Pancreas (tissue), 10 donors: ENCODE measurements at places on chromosomes 1 and 21. TPM values are rescaled to one million over a fixed set of nuclear protein-coding genes. Genes with fewer than 3 reads are reported as not detected.

DNA sequence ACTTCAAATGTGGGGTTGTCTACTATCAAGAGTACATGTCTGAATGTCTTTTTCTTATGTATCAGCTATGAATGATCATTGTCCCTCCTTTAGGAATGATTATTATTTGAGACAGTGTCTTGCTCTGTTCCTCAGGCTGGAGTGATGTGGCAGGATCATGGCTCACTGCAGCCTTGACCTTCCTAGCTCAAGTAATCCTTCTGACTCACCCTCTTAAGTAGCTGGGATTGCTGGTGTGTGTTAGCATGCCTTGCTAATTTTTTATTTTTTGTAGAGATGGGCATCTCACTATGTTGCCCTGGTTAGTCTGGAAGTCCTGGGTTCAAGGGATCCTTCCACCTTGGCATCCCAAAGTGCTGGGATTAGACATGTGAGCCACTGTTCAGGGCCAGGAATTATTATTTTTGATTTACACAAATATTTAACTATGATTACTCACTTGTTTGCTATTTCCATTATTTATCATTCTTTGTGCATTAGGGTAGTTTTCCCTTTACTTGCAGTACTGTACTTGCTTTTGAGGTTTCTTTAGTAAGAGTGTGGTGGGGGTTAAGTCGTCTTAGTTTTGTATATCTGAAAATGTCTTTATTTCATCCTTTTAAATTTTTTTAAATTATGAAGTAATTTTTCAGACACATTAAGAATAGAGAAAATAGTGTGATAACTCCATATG, 12.8 kb downstream of the S100A7 start:
- DNase-seq, result no peak
- no peak overlapping the region for H3K4me3 ChIP-seq
- no peaks in the 10 kb centered on the region for H3K27me3 ChIP-seq
- H3K27ac ChIP-seq, result no peak overlapping the region
- H3K4me1 ChIP-seq, result no peaks in the 10 kb centered on the region
- no peaks in the 10 kb centered on the region for H3K36me3 ChIP-seq

ZNF593OS gene
- total RNA-seq, result not detected

SNAP47 gene
- 13.9 TPM for total RNA-seq

DNA sequence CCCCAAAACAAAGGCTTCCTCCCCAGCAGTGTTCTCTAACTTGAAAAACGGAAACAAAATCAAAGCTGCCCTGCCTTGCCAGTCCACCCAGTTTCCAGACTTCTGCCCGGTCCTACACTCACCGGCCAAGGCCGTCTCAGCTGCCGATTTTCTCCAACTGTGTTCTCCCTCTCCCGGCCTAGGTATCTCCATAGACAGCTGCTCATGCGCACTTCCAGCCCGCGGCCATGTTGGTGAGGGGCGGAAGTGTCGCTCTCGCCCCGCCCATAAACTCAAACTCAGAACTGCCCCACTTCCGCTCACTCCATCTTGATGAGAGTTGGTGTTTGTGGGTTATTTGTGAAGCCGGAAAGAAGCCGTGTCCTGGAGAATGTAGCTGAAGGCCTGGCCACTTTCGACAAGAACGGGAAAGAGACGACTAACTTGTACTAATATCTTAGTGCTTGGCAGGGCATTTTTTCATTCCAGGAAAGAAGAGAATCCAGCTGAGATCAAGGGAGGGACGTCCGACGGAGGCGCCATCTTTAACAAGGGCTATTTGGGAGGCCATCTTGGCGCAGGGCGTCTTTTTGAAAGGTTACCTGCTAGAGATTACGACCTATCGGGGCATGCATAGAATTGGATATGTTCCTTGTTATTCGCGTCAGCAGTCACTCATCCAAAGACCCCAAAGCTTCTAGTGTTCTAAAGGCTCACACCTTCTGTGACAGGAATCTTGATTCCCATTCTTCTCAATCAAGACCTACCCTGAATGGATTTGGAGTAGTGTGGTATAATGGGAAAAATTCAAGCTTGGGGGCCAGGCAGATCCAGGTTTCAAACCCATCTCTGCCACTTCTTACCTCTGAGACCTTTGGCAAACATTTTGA, at the start of gene USF1:
TSS of gene USF1 (minus strand) at position 242 of the 869 bp plus-strand sequence. CDS start 2,702 bp downstream, outside the sequence.
- peak; percentile 92 for DNase-seq
- peak within 1 kb of the TSS; percentile 80 for H3K4me3 ChIP-seq
- no peaks in the 10 kb centered on the region for H3K27me3 ChIP-seq
- H3K27ac ChIP-seq, result peak within 1 kb of the TSS; percentile 95
- H3K36me3 ChIP-seq, result peaks cover 16% of the 10 kb centered on the region
- peaks cover 6% of the 10 kb centered on the region for H3K4me1 ChIP-seq

DNA sequence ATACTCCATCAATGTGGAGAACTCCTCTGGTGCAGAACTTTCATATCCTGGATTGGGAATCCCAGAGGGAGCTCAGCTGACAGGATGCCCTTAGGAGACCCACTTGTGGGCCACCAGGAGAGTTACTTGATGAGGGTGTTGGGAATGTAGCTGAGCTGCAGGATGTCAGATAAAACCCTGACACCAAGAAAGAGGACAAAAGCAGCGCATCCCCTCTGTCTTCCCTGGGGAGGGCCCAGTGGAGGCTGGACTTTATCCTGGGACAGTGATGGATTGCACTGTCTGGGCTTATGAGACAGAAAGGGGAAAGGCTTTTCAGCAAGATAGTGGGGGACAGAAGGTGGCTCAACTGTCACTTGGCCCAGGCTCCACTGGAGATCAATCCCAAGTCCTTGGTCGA, 88.1 kb upstream of the BCAR3 start:
- no peak for DNase-seq
- no peak overlapping the region for H3K27ac ChIP-seq
- peaks cover 5% of the 10 kb centered on the region for H3K4me1 ChIP-seq
- H3K27me3 ChIP-seq, result no peaks in the 10 kb centered on the region

NGF gene
- total RNA-seq, result 0.49 TPM

- no peak overlapping the region for H3K4me3 ChIP-seq
- H3K4me1 ChIP-seq, result no peaks in the 10 kb centered on the region
- no peak for DNase-seq
- no peak overlapping the region for H3K27ac ChIP-seq
- no peaks in the 10 kb centered on the region for H3K36me3 ChIP-seq
These were observed 314.1 kb downstream of the PLPP3 start for GRCh38 chr1:56265216-56265615.

- peaks cover 13% of the 10 kb centered on the region for H3K4me1 ChIP-seq
- peak; percentile 55 for DNase-seq
- no peaks in the 10 kb centered on the region for H3K36me3 ChIP-seq
- H3K27ac ChIP-seq, result peak overlapping the region; percentile 3
- H3K4me3 ChIP-seq, result no peak overlapping the region
- no peaks in the 10 kb centered on the region for H3K27me3 ChIP-seq
These were observed 40.2 kb downstream of the FOXD2 start for GRCh38 chr1:47478090-47478489.

- no peaks in the 10 kb centered on the region for H3K27me3 ChIP-seq
- no peak for DNase-seq
- H3K36me3 ChIP-seq, result peaks cover under 1% of the 10 kb centered on the region
- no peak overlapping the region for H3K4me3 ChIP-seq
- H3K27ac ChIP-seq, result no peak overlapping the region
- H3K4me1 ChIP-seq, result no peaks in the 10 kb centered on the region
These were observed 38.8 kb downstream of the HEATR1 start for GRCh38 chr1:236565530-236565929.

- no peaks in the 10 kb centered on the region for H3K36me3 ChIP-seq
- H3K27me3 ChIP-seq, result no peaks in the 10 kb centered on the region
- no peak for DNase-seq
- H3K4me3 ChIP-seq, result no peak overlapping the region
These were observed 29.2 kb upstream of the CNTN2 start for GRCh38 chr1:205013683-205014367.

GRCh38 chr1:98969798-98970490, 34.7 kb downstream of the PLPPR5 start:
- no peaks in the 10 kb centered on the region for H3K4me1 ChIP-seq
- no peak for DNase-seq
- no peak overlapping the region for H3K27ac ChIP-seq
- H3K4me3 ChIP-seq, result no peak overlapping the region

TPTE gene
- not detected for total RNA-seq

THEMIS2 gene
- 19.1 TPM for total RNA-seq

- peaks cover 21% of the 10 kb centered on the region for H3K4me1 ChIP-seq
- H3K27ac ChIP-seq, result peak overlapping the region; percentile 96
- H3K4me3 ChIP-seq, result peak overlapping the region; percentile 42
- H3K36me3 ChIP-seq, result peaks cover 5% of the 10 kb centered on the region
- H3K27me3 ChIP-seq, result no peaks in the 10 kb centered on the region
These were observed 1.7 kb upstream of the ZBTB18 start for GRCh38 chr1:244049162-244050013.

GRCh38 chr1:44842862-44843655, at the start of gene PTCH2:
Gene PTCH2, minus strand, starts transcription at chr1:44843253. Its CDS starts 321 bp downstream, at chr1:44842932.
- peak; percentile 64 for DNase-seq
- no peaks in the 10 kb centered on the region for H3K36me3 ChIP-seq
- no peaks in the 10 kb centered on the region for H3K4me1 ChIP-seq
- H3K4me3 ChIP-seq, result peak within 1 kb of the TSS; percentile 35
- no peaks in the 10 kb centered on the region for H3K27me3 ChIP-seq

DNA sequence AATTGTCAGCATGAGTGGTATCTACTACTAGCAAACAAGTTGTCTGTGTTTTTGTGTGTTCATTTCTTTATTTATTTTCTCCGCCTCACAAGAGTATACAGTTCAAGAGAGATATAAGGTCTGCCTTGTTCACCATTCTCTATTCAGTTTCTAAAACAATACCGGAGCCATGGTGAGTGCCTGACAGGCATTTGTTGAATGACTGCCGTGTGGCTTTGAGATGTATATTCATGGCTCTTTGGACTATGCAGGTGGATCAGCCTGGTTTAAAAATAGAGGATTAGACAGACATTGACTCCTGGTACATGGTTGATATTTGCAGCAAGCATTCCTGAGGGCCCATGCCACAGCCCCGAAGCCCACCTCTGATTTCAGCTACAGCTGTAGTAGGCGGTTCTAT, 89.7 kb downstream of the PGM1 start:
- H3K4me3 ChIP-seq, result no peak overlapping the region
- H3K27ac ChIP-seq, result no peak overlapping the region
- peaks cover 2% of the 10 kb centered on the region for H3K4me1 ChIP-seq
- H3K27me3 ChIP-seq, result no peaks in the 10 kb centered on the region

GRCh38 chr21:34807881-34808568, 139.2 kb downstream of the CLIC6 start:
- DNase-seq, result no peak
- H3K27ac ChIP-seq, result no peak overlapping the region
- no peak overlapping the region for H3K4me3 ChIP-seq
- no peaks in the 10 kb centered on the region for H3K36me3 ChIP-seq

AK5 gene
- total RNA-seq, result 0.35 TPM

- no peaks in the 10 kb centered on the region for H3K36me3 ChIP-seq
- no peaks in the 10 kb centered on the region for H3K4me1 ChIP-seq
- DNase-seq, result no peak
- no peak overlapping the region for H3K4me3 ChIP-seq
- peaks cover 37% of the 10 kb centered on the region for H3K27me3 ChIP-seq
These were observed 855 bp downstream of the DSCAM start for GRCh38 chr21:40846103-40846502.

TGFB2 gene
- 20.3 TPM for total RNA-seq

DNA sequence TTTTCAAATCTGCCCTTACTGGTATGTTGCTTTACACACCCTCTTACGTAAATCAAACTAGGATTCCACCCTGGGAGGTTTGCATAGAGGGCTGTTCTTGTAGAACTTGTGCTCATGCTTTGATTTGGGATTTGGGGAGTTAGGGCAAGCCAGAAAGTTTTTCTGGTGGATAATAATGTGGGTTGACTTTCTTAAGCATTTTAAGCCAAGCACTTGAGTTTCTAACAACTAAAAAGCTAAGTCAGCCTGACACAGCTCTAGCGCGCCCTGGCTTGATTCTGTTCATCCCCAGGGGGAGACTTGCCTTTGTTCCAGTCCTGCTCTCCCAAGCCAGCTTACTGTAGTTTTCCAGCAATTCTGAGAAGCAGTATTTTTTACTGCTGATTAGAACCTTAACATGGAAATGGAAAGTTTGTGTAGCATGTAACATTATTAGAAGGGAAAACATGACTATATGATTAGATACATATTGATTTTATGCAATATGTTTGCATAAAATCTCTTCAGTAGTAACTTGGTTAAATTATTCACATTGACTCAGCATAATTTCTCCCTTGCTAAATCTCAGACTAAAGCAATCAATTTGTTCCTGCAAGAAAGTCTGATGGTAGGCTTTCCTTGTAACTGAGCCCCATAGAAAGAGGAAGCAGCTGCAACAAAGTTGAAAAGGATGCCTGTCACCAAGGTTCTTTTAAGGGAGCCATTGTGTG, 11.0 kb upstream of the PGD start:
- H3K27me3 ChIP-seq, result no peaks in the 10 kb centered on the region
- no peaks in the 10 kb centered on the region for H3K36me3 ChIP-seq
- H3K4me1 ChIP-seq, result no peaks in the 10 kb centered on the region
- no peak for DNase-seq
- H3K4me3 ChIP-seq, result no peak overlapping the region
- no peak overlapping the region for H3K27ac ChIP-seq

- H3K4me1 ChIP-seq, result no peaks in the 10 kb centered on the region
- H3K36me3 ChIP-seq, result no peaks in the 10 kb centered on the region
- no peak overlapping the region for H3K27ac ChIP-seq
- H3K27me3 ChIP-seq, result no peaks in the 10 kb centered on the region
These were observed 85.3 kb downstream of the GLIS1 start for GRCh38 chr1:53653631-53654030.

- no peaks in the 10 kb centered on the region for H3K27me3 ChIP-seq
- no peak overlapping the region for H3K27ac ChIP-seq
These were observed 36.2 kb upstream of the HFM1 start for GRCh38 chr1:91440847-91441246.

GRCh38 chr1:226033582-226033981, 28.9 kb upstream of the H3-3A start:
- peak overlapping the region; percentile 48 for H3K27ac ChIP-seq
- no peak for DNase-seq

- no peaks in the 10 kb centered on the region for H3K36me3 ChIP-seq
- no peak overlapping the region for H3K27ac ChIP-seq
- no peaks in the 10 kb centered on the region for H3K4me1 ChIP-seq
These were observed 210.1 kb upstream of the NRIP1 start for GRCh38 chr21:15274701-15275485.

RGS8 gene
- not detected for total RNA-seq

- DNase-seq, result no peak
- H3K27ac ChIP-seq, result no peak overlapping the region
- no peaks in the 10 kb centered on the region for H3K36me3 ChIP-seq
- H3K4me1 ChIP-seq, result no peaks in the 10 kb centered on the region
- H3K27me3 ChIP-seq, result no peaks in the 10 kb centered on the region
- H3K4me3 ChIP-seq, result no peak overlapping the region
These were observed 79.7 kb upstream of the MAP10 start for GRCh38 chr1:232725305-232726047.

LAMC1 gene
- 27.2 TPM for total RNA-seq

DNA sequence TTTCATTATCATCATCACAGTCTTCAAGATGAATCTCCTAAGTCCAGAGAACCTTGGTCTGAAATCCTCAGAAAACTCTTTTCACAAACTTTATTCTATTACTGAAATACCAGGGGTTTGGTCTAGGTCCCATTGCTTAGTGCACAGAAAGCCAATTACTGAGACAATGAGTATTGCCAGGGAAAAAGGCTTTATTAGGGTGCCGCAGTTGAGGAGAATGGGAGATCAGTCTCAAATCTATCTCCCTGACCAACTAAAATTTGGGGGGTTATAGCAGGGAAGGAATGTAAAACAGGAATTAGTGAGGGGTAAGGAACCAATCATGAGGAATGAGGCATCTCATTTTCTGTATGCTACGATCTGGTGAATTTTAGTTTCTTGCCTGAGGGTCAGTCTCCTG, 70.5 kb upstream of the PPIH start:
- H3K36me3 ChIP-seq, result no peaks in the 10 kb centered on the region
- no peaks in the 10 kb centered on the region for H3K4me1 ChIP-seq
- no peak for DNase-seq
- no peak overlapping the region for H3K27ac ChIP-seq
- no peaks in the 10 kb centered on the region for H3K27me3 ChIP-seq
- no peak overlapping the region for H3K4me3 ChIP-seq
